Substantia nigra (tissue), 51 donors: ENCODE measurements at places on chromosomes 4 and X.

DNA sequence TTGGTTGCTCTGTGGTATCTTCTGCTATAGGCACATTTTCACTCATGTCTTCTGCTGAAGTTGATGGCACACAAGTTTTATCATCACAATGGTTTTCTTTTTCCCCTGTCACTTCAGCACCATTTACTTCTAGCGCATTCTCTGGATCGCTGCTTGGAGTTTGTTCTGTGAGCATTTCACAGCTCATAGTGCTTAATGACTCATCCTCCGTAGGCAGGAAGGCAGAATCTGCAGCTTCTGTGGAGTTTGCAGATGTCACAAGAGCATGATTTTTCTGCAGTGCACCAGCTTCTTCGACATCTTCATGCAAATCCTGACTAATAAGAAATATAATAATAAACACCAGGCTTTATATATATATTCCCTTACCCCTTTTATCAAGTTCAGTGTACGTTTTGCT is 83.6 kb downstream of the CHM start:
- no peak for DNase-seq

DNA sequence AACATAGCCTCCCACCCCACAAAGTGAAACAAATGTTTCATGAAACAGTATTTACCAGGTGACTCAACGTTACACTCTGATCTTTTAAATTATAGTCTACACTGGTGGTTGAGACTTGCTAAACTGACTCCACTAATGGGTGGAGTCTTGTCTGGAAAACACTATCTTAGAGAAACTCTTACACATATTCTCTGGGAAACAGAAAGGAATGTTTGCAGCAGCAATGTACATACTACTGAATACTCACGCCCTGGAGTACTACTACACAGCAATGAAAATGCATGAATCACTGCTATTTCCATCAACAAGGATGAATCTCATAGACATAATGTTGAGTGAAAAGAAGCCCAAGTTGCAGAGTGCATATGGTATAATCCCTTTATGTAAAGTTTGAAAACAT is 208.5 kb upstream of the IGFBP7 start:
- no peak for DNase-seq

- DNase-seq, result no peak
Measured at GRCh38 chrX:43657671-43658070, 1.6 kb downstream of the MAOA start.

- no peak for DNase-seq
Measured at GRCh38 chr4:78732332-78733104, 43.6 kb upstream of the BMP2K start.
